ENCODE measurements at places on chromosomes 4 and X.

GRCh38 chrX:65253817-65254216, 277.6 kb upstream of the ZC4H2 start:
- DNase-seq, result no peak

DNA sequence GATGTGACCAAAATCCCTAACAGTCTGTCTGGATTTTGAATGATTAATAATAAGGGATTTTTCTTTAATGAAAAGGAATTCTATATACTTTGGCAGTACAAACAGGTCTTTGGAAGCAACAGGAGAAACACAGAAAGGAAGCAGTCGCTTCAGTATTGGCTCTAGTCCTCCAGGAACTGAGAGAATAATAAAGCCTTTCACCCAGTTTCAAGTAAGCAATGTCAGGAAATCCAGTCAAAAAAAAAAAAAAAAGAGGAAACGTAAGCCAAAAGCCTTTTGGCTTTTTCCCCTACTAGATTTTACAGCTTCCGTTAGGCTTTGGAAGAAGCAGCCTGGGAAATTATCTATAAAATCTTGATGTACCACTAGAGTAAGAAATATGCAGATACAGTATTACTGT, 61.7 kb upstream of the HDAC8 start:
- DNase-seq, result no peak

- DNase-seq, result no peak
Observed at GRCh38 chr4:158811216-158811540, 42.4 kb downstream of the FNIP2 start.

GRCh38 chrX:10634392-10635161, 14.2 kb upstream of the MID1 start:
- no peak for DNase-seq

DNA sequence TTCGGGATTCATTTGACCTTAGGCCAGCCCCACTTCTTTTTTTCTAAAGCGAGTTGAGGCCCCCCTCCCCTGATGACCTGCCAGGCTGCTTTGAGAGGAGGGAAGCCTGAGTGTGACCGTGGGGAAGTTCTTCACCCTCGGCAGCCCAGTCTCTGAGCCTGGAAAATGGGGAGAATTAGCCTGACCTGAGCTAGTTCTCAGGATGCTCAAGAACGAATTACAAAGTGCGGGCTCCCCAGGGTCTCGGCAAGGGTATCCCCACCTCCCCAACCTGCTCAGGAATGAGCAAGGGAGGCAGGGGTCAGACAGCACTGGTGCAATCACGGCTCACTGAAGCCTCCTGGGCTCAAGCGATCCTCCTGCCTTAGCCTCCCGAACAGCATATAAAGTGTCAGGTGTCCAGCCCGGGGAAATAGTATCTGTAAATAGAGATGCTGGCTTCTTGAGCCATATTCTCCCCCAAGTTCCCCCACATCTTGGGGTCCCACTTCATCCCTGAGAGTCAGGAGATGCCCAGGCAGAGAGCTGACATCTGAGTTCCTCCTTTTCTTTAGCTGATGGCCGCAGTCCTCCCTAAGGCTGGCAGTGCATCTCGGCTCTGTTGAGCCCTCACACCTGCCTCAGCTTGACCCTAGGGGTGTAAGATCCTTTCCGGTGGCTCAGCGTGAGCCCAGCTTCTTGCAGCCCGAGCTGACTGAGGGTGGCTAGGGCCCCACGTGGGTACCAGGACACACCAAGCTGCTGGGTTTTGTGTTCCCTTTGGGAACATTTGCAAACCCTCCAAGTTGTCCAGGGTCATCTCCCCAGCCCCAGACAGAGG, 1.6 kb downstream of the DUSP9 start:
- no peak for DNase-seq

DNA sequence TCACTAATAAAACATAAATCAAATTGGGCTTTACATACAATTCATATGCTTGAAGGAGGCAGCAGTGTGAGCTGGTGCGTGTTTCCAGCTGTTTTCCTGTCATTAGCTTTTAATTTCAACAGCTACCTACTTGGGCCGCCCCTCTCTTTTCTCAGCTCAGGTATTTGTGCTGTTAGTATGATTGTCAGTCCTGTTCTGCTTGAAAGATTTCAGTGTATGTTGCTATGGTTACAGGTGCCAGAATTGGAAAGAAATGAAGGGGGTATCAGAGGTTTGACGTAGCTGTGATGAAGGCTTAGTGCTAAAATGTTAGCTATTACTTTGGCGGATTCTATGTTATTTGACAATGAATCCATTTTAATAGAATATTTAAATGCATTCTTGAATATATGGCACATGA, 440.3 kb downstream of the ZIC3 start:
- no peak for DNase-seq

GRCh38 chr4:182242787-182243186, 415 bp upstream of the TENM3 start:
- DNase-seq, result no peak

DNA sequence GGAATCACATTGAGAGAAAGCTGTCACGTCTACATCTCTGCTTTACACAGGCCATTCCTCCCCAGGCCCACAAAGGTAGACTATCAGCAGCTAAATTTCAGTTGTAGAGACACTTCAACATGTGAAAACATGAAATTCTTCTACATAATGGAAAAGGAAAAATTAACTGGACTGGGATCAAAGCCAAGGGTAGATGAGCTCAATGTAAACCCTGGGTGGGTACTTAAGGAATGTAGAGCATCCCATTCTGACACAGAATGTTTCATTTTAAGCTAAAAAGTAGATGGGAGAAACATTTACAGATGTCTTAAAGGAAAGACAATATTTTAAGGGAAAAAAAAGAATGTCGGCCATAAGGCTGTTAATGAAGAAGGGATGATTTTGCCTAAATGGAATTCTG, 51.3 kb upstream of the NPNT start:
- no peak for DNase-seq

DNA sequence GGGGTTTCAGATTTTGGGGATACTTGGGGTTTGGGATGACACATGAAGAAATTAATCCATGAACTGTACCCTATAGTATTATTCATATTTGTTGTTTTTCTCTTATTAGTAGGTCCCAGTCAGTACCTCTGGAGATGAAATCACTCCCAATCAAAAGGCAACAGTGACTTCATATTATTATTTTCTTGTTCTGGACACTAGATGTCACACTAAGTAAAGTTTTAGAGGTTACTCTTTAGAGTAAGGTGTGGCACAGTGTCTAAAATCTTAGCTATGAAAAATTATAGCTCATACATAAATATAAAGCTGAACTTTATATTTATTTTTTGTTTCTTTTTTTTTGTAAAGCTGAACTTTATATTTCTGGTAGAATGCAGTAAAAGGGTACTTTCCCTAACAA, 35.1 kb downstream of the FAM114A1 start:
- DNase-seq, result peak; percentile 36

- DNase-seq, result no peak
Observed at GRCh38 chr4:177301126-177301639, 8.5 kb upstream of the NEIL3 start.

DNA sequence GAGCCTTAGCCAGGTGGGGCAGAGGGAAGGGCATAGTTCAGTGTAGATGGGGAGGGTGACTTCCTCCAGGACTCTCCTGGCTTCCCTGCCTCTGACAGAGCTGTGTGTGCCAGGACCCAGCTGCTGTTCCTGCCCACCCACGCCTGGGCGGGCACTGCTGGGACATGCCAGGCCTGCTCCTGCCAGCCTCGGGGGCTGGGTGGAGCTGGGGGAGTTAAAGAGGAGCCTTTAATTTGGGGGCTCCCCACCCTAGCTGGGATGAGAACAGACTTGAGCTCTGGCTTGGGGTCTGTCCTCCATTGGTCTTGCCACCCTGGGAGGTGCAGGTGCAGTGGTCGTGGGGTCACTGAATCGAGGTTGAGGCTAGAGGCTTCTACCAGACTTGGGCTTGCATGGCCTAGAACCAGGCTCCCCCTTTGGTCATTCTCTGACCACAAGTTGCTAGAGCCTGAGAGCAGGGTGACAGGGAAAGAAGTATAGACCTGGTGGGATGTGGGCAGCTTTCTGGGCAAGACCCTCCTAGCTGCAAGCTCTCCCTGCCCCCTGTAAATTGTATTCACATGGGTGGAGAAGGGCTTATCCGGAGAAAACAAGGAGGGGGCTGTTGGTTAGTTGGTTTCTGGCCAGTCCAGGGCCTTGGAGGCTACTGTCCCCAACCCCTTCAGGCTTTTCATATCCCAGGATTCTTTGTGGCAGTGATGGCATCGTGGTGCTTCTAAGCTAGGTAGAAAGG, 5.7 kb downstream of the EFNB1 start:
- no peak for DNase-seq

- DNase-seq, result no peak
Observed at GRCh38 chrX:146189371-146189770, 371.7 kb downstream of the SLITRK2 start.

GRCh38 chr4:140149846-140150635, 3.9 kb downstream of the MAML3 start:
- DNase-seq, result no peak

- DNase-seq, result no peak
Observed at GRCh38 chr4:151605215-151605614, 155.6 kb downstream of the GATB start.
